K562 (cell line): ENCODE measurements at places on chromosomes 2 and 18. TPM values are rescaled to one million over a fixed set of nuclear protein-coding genes. Genes with fewer than 3 reads are reported as not detected.

GBX2 gene
- total RNA-seq = 0.53 and 0.54 TPM in 2 replicates

RBKS gene
- total RNA-seq = 0.07 and 0.18 TPM in 2 replicates

SETBP1 gene
- 0.13 and 0.18 TPM in 2 replicates for total RNA-seq

PLEKHA3 gene
- 19.6 and 23.4 TPM in 2 replicates for total RNA-seq

ZNF521 gene
- 2.3 and 2.8 TPM in 2 replicates for total RNA-seq

ASPRV1 gene
- total RNA-seq = 0.58 and 0.60 TPM in 2 replicates

RRM2 gene
- total RNA-seq = 244 and 253 TPM in 2 replicates

DNA sequence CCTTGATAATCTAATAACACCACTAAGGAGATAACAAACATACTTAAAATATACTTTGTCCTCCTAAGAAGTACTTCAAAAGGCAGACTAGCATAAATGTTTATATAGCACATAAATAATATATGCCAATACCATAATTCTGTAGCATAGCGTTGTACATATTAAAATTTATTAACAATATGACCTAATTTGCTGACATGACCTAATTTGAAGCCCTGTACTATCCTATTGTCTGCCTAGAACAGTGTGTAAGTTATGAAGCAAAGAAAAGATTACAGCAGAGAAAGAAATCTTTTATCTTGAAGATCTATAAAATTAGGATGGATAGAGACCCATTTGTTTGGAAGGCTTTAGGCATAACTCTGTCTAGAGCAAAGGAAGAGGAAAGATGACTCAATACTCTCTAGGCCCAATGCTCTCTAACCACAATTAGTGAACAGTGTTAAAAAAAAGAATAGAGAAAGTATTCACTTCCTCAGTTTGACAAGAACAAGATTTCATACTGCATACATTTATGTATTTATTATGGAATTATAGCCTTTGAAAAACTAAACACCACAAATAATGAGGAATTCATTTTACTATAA is 231.3 kb downstream of the ZRANB3 start:
- DNase-seq = no peak

- DNase-seq = peak; percentile 39
Observed at GRCh38 chr2:96695602-96696001, 44.3 kb downstream of the LMAN2L start.

DNA sequence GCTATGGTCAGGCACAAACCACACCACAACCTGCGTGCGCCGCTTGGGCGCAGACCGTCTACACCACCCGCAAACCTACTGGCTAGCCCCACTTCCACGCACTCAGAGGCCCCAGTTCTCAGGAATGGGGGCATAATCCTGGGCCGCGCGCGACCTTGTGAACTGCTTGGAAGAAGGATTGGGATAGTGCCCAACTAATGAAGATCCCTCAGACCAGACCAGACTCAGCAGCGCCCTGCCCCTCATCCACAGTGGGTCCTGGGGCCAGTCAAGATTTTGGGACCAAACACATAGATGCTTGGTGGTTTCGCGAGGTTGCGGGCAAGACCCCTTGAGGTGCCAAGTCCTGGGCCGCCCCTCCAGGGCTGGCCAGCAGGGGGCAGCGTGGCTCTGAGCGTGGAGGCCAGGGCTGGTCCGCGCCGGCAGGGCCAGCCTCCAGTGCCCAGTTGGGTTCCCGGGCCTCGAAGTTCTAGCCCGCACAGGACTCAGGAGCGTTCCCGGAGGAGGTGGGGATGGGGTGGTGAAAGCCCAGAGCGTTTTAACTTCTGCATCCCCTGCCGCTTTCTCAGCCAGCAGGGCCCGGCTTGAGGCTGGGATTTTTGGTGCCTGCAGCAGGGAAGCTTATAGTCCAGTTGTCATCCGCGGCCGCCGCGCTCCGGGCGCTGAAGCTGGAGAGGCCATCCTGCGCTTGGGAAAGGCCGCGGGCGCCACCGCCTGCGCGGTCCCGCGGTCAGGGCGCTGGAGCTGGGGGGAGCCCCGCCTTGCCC is 8.3 kb downstream of the OSR1 start:
- peak; percentile 66 for DNase-seq

- DNase-seq = no peak
Observed at GRCh38 chr2:58110765-58111164, 64.2 kb downstream of the VRK2 start.

GRCh38 chr18:36247036-36247435 is 50.5 kb upstream of the FHOD3 start:
- DNase-seq = no peak

GRCh38 chr2:100778637-100779450 is 41.1 kb upstream of the NPAS2 start:
- DNase-seq = no peak

GRCh38 chr18:45566025-45566740 is 49.1 kb upstream of the SLC14A2 start:
- no peak for DNase-seq

DNA sequence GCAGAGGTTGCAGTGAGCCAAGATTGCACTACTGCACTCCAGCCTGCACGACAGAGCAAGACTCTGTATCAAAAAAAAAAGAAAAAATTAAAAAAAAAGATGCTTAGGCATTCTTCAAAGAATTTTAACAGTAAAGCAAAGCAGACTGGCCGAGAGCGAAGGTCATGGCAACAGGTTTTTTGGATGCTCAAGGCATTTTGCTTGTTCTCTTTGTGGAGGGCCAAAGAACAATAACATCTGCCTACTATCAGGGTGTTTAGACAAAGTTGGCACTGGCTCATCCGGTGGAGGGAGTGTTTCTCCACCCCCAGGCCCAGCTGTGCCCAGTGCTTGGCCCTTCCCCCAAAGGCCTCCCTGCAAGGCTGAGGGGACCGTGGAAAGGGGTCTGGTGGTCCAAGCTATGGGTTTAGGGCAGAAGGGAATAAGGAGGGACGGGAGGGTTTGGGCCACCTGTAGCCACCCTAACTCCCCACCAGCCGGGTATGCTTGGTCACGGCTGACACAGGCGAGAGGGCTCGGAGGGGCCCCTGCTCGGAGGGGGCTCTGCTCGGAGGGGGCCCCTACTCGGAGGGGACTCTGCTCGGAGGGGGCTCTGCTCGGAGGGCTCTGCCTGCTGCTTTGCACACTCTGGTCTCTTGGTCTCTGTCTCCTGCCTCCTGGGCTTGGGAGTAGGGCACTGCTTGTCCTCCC is 26.7 kb upstream of the ALLC start:
- DNase-seq = no peak
